ENCODE measurements at places on chromosomes 4 and X.

GRCh38 chr4:122346036-122346435 lies 32.8 kb upstream of the ADAD1 start:
- no peak for DNase-seq

- no peak for DNase-seq
Measured at GRCh38 chrX:69216446-69216845, 51.2 kb upstream of the PJA1 start.

- peak; percentile 14 for DNase-seq
Measured at GRCh38 chr4:1413687-1414479, 7.6 kb upstream of the NKX1-1 start.

- DNase-seq, result no peak
Measured at GRCh38 chr4:94285666-94286065, 57.0 kb downstream of the HPGDS start.

DNA sequence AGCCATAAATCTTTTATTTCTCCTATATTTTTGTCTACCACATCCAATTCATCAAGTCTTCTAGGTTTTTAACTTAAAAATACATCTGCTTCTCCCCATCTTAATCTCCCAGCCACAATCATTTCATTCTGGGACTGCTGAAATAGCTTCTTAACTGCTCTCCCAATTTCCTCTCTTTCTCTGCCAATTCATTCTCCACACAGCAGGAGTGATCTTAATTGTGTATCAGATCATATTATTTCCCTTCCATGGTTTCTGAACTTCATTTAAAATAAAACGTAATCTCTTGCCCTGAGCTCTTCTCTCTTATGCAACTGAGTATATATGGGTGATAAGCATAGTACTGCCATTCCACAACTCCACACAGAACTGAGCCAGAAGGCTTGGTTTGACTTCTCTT lies 69.4 kb downstream of the IQCM start:
- no peak for DNase-seq

DNA sequence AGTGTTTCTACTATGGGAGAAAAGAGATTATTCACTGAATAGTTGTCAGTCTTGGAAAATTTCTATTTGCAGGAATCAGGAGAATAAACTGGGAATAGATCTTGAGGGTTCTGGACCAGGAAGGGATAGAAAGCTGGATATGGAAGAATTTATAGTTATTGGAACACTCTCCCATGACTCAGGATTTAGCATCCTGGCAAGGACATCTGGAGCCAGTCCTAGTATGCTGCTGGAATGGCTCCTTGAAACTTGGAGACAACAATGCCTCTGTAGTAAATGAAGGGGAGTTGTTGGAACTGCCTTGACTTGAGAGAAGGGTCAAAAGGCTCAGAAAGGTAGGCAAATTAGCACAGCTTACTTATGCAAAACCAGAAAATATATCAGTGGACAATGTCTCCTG lies 23.5 kb upstream of the THOC2 start:
- peak; percentile 75 for DNase-seq

- DNase-seq, result no peak
Measured at GRCh38 chr4:74395633-74396032, 30.7 kb downstream of the EREG start.

DNA sequence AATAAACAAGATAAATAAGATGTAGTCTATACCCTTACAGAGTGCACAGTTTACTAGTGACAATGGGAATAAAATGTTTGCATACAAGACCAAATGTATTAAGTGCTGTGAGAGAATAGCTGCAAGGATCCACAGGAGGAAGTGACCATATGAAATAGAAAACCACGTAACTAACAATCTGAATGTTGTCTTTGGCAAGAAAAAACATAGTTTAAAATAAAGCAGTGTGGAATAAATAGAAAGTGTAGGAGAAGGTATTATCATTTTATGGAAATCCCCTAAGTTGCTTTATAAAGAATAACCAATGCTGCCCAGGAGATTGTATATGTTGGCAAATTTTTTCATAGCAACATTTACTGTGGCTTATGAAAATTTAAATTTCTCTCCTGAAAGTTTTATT lies 116.1 kb downstream of the PCDH7 start:
- DNase-seq, result no peak

DNA sequence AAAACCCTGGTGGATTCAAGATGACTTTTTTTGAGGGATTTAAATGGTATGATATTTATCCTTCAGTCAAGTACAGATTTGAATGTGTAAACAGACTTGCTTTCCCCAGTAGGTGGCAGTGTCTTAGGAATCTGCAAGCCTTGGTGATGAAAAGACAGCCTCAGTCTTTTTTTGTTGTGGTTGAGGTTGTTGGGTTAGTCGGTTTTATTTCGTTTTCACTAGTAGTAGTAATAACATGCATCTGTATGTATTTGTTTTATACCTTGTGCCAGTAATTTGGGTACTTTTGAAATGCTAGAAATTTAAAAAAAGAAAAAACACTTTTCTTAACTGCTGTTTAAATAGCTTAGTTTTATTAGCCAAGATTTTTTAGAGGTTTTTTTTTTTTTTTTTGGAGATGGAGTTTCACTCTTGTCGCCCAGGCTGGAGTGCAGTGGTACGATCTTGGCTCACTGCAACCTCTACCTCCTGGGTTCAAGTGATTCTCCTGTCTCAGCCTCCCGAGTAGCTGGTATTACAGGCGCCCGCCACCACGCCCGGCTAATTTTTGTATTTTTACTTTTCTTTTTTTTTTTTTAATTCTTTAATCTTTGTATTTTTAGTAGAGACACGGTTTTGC lies 39.2 kb downstream of the COPS4 start:
- DNase-seq, result peak; percentile 63

DNA sequence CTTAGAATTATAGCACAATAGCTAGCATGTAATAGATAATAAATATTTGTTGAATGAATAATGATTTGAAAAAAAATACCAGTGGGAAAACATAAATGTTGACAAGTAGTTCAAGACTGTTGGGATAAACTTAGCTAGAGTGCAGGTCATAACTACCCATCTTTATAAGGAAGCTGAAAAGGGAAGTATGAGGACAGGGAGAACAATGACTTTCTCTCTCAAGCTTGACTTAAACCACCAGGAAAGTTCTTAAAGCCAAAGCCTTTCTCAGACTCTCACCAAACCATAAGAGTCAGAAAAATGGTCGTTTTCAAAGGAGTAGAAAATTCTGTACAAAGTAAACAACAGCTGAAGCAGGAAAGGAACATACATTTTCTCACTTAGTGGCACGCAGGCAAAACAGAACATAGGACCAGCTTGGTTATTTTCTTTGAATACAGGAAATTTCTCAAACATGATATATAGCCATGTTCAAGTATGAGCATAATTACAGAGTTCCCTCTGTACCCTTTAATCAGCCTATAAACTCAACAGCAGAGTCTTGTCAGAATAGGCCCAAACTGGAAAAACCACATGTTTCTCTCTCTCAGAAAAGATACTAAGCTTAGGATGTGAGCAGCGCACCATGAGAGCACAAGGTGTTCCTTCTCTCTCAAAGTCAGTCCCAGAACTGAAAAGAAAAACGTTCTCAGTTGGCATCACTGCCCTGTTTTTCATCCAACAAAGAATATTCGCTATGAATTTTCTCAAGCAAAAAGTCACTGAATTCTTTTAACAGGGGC lies 28.7 kb downstream of the MAPK10 start:
- DNase-seq, result no peak

DNA sequence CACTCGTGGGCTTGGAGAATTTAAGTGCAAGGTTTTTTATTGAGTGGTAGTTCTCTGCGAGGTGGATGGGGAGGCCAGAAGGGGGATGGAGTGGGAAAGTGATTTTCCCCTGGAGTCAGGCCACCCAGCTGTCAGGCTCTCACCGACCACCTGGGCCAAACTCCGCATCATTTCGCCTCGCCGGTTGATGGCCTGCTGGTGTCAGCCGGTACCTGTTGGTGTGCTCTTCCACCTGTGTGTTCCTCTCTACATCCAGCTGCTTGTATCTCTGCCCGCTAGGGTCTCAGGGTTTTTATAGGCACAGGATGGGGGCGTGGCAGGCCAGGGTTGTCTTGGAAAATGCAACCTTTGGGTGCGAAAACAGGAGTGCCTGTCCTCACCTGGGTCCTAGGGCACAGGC lies 200.9 kb downstream of the DACH2 start:
- no peak for DNase-seq

DNA sequence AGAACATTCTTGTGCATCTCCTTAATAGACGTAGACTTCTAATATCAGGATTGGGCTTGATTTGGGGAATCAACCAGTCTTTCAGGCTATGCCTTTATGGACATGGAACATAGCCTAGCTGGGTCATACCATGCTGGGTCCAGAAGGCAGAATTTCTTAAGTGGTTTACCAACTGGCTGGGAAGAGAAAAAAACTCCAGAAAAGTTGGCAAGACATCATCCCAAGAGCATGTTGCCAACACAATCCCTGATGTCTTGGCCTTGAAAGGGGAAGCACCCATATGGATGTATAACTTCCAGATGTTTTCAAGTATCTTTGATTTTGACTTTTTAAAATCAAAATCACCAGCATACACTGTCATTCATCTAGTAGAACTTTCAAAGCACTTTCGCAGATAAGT lies 138.0 kb upstream of the FGF13 start:
- no peak for DNase-seq

GRCh38 chr4:54447304-54447703 lies 210.5 kb upstream of the KIT start:
- DNase-seq, result no peak

DNA sequence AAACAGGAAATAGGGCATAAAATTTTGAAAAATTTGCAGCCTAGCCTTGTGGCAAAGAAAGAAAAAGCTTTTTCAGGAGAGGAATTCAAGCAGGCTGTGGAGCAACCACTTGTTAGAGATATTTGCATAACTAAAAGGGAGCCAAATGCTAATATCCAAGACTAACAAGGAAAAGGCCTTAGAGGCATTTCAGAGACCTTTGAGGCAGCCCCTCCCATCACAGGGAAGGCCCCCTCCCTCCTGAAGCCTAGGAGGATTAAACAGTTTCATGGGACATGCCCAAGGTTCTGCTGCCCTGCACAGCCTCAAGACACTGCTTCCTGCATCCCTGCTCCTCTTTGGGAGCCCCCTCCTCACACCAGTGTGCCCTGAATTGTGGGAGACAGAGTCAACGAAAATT lies 275.4 kb upstream of the SFRP2 start:
- DNase-seq, result no peak

- no peak for DNase-seq
Measured at GRCh38 chr4:155828628-155829027, 37.4 kb downstream of the ASIC5 start.

DNA sequence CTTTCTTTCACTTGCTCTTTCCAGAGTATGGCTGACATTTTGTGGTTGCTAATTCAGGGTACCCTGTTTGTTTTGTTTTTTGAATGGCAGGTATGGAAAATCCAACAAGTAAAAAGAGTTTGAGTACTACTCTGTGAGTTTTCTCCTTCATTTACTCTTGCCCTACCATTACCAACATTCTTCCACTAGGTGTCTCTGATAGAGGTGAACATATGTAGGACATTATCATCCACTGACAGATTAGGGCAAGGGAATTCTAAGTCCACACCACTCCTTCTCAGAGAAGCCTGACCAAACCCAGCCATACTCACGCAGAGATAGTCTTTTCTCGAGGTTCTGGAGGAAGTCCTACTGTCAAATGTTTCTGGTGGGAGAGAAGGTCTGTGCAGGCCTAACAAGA lies 36.7 kb upstream of the HDAC8 start:
- peak; percentile 31 for DNase-seq

GRCh38 chr4:84324303-84325245 lies 174.5 kb downstream of the NKX6-1 start:
- peak; percentile 92 for DNase-seq

DNA sequence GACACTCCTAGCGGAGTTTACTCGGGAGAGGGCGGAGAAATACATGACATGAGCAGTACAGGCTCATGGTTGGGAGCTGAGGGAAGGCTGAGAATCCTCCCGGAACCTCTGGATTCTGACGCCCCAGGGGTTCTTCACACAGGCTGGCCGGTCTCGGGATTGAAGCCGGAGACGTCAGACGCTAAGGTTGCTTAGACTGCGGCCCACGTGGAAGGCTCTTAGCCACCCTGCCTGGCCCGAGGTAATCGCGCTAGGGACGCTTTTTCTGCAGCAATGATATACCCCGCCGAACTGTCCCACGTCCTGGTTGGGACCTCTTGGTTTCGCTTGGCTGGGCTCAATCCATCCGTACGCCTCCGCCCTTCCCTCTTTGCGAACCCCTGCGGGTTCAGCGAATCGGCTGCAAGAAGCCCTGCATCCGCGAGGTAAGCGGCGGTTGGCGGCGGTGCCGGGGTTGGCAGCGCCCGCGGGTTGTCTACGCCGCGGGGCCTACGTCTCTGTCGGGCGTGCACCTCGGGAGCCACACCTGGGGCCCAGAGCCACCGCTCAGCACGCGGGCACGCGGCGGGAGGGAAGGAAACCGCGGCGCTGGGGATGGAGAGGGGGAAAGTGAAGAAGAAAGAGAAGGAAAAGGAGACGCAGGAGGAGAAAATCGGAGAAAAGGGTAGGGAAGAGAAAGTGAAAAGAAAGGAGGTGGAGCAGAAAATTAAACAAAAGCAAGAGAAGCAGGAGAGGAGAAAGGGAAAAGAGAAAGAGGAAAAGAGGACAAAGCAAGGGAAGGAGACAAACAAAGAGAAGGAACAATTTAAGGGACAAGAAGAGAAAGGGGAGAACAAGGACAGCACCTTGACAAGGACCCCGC lies at the start of gene ARL9:
ARL9 (plus strand) TSS at position 523 of the 862 bp plus-strand sequence; CDS start at position 595, 72 bp downstream.
- DNase-seq, result no peak

DNA sequence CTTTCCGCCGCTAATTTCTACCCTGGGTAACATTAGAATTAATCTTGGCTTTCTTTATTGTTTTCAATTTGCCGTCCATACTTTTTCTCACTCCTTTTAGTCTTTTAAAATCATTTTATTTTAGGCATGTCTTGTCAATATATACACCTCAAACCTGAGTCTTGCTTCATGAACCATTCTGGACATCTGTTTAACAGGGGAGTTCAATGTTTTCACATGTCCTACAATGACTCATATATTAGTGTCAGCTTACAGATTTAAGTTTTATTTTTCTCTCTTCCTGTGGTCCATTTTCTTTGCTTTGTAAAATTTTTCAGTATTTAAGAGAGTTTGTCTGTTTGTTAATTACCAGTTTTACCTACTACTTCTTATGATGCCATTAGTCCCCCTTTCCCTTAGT lies 89.5 kb downstream of the LCORL start:
- no peak for DNase-seq

DNA sequence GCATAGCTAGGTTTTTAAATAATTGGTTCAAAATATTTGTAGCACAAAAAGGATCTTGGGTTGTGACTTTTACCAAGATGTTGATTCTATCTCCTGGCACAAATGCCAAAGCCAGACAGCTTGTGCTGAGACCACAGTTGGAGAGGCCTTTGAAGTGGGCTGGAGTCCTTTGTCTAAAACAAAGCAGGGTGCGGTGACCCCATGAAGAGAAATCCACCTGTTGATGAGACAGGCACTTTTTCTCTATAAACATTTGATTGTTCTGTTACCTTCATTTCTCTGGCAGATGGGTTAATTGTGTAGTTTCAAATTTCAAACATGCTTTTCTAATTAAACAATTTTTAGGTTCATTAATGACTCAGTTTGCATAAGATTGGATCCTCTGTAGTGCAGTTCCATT lies 56.7 kb downstream of the STOX2 start:
- no peak for DNase-seq

Measured in NCI-H82 (cell line).